CD8-positive, alpha-beta T cell (primary cell): ENCODE measurements at places on chromosomes 3 and 15.
A peak's percentile ranks its signal among the peaks of the same experiment; 100 is the strongest.

- peak; percentile 66 for DNase-seq
These were observed 587 bp downstream of the PIGX start for GRCh38 chr3:196712514-196713413.

DNA sequence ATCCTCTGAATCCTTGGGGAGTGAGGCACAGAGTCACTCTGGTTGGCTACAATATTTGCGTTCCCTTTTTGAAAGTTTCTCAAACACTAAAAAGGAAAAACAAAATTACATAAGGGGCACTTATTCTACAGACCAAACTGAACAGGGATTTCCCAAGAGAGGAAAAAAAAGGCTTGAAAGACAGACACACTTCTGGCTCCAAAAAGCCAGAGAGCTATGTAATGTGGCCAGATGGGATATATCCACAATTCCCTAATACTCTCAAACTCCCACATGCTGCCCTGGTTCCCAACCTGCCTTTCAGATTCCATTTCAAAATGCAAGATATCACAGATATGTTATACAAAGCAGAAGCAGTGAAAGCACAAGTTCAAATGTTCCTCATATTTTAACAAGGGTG is 1.6 kb downstream of the FRMD4B start:
- no peak for DNase-seq

- peak; percentile 4 for DNase-seq
These were observed 120.9 kb downstream of the ERC2 start for GRCh38 chr3:56347219-56347871.

DNA sequence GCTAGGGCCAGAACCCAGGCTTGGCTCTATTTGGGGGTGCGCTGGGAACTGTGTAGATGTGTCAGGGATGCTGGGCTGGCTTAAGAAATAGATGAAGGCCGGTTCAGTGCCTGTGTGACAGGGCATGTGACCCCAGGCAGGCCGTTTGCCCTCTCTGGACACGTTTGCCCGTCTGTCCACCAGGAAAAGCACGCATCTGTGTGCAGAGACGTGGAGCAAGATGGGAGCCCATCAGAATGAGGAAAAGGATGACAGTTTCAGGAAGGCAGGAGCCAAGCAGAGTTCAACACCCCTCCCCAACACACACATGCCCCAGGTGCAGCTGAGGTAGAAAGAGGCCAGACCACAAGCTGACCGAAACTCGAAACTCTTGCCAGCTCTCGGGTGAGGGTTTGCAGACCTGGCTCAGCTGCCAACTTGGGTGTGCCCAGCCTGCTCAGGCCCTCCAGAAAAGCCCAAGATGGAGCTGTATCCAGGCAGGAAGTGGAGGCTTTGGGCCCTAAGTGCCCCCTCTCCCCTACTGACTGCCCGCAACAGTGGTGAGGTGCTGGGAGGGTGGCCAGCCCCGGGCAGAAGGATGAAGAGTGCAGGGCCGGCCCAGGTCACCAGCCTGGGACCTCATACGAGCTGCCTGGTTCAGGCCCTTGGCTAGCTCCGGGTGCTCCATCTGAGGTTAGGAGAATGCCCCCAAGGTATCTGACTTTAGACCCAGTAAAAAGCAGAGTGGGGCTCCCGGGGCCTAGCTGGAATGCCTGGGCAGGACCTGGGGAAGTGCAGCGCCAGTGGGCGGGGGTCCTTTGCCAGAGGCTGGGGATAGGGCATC is 10.2 kb upstream of the MESP1 start:
- no peak for DNase-seq

DNA sequence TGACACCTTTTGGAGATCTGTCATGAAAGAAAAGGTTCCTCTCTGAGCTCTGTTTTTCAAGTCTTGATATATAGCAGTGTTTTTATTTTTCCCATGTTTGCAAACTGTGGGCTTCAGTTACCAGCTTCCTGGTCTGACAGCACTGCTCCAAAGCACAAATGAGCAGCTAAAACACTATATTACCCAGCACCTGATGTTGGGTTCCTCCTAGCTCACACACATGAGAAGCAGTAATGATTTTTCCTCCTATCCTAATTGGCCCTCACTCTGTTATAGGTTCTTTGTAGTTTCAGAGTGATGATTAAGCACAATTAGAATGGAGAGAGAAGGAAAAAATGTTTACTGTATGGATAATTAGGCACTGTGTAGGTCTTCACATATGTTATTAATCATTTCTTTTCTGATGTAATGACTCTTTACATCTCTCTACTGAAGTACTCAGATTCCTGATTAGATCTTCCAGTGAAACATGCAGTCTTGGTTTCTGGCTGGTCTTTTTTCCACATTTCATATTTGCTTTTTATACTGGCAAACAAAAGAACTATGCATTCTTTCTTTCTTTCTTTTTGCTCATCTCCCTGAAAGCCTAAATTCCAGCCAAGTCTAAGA is 939.7 kb downstream of the NSUN3 start:
- no peak for DNase-seq

GRCh38 chr15:68130851-68131250 is 74.3 kb downstream of the CALML4 start:
- DNase-seq = no peak

DNA sequence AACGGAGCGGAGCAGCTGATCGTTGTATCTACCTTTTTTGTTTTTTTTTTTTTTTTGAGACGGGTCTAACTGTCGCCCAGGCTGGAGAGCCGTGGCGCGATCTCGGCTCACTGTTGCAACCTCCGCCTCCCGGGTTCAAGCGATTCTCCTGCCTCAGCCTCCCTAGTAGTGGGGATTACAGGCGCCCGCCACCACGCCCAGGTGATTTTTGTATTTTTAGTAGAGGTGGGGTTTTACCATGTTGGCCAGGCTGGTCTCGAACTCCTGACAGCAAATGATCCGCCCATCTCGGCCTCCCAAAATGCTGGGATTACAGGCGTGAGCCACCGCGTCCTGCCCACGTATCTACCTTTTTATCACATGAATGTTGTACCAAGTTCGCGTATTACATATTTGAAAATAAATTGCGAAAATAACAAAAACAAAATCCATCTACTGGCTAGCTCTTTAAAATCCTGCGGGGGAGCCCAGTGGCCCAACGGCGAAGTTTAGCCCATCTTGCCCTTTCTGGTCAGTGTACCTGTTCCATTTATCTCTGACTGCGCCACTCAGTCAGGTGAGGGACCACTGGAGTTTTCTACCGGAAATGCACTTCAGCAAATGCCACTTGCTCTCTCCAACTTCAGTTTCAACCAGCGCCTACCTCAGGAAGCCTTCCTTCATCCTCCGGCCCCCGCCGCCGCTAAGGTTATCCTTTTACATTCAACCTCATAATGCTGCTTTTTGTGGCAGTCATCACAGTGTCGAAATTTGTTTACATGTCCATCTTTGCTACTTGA is 1.2 kb upstream of the EIF3J start:
- DNase-seq = no peak

DNA sequence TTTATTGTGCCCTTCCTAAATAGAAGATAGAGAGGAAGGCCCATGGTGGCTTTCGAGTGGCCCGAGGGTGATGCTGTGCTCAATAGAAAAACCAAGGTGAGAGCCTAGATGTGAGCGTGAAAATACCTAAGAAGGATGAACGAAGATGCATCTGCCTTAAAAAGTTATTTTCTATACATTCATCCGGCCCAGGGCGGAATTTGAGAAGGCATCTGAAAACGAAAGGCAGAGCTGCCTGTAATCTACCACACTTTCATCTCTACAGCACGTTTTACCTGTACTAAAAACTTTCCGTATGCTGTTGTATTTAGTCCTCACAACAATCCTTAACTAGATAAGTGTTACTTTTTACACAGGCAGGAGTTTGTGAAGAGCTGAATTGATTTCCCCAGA is 1.4 kb downstream of the DUT start:
- no peak for DNase-seq

DNA sequence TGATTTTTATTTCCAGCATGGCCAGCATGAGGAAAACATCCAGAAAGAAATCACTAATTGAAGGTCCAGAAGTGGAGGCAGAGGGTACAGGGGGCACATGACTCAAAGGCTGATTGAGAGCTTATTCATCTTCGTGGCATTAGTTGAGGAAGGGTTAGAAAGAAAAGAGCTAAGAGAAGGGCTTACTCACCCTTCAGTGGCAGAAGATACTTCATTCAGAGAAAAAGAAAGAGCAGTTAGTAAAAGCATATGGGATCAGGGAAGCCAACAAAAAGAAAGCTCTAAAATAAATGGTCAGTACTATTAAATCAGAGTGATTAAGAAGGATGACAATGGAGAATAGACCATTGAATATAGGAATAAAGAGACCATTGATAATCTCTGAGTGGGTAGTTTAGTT is 25.2 kb downstream of the GAP43 start:
- DNase-seq = no peak

DNA sequence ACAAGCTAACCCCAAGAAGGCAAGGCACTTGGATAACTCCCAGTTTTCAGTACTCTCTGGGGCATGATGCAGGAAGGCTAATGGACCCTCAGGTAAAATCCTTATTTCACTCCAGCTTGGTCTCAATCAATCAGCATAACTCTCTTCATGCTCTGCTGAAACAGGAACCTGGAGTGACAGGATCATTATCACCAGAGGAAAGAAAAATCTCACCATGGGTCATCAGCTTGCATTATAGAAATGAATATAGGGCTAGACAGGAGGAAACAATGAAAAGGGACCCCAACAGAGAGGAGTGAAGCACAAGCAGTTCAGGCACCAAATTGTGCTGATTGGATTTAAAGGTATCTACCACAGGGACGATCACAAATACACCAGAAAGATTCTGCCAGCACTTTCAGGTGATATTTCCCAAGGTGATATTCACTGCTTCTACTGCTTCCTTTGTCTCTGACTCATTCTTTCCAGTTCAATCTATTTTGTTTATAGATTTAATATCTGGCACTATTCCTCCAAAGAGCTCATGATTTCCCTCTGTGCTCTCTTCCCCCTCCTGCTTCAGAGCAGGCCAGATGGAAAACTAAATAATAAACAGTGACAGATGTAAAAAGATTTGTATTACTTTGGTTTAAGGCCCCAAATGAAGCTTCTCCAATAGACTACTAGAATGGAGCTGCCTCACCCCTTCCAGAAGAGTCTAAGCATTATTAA is 22.9 kb upstream of the THUMPD3 start:
- no peak for DNase-seq

DNA sequence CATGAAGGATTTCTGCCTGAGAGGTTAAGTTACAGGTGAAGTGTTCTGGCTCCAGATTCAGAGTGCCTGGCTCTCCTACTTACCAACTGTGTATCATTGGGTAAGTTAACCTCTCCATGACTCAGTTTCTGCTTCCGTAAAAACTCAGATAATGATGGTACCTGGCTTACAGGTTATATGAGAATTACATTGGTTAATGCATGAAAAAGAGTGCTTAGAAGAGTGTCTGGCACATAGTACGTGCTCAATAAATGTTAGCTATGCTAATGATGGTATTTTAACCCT is 23.8 kb downstream of the CFAP161 start:
- DNase-seq = no peak

DNA sequence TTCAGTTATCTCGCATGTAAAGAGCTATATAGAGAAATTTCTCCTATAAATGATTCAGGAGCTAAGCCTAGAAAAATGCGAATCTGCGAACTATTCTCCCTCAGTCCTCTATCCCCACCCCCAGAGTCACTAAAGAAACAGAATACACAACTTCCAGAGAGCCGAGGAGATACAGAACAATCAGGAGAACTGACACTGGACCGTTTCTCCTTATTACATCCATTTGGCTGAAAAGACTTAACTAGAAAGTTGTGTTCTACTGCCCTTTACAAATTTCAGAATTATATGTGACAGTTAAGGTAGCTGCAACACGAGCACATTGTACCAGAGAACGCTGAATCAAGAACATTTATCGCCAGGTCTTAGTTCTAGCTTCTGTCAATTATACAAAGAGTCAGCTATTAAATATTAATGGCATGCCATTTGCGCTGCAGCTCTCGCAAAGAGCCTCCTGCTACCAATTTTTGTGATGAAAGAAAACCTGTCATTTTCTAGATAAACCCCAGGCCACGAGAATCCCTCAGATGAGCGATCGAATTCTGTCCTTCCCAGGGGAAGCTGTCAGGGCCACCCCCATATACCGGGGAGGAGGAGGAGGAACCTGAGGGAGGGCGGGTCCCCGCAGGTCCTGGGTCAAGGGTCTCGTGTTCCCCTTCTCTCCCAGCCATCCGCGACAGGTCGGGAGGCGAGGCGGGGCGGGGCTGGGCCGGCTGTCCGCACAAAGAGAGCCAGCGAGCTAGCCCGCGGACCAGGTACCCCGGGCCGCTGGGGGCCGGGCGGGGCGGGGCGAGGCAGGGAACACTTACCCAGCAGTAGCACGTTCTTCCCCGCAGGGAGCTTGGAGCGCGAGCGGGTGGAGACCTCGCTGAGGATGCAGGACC is 878 bp downstream of the DYNC1LI1 start:
- DNase-seq = peak; percentile 38

DNA sequence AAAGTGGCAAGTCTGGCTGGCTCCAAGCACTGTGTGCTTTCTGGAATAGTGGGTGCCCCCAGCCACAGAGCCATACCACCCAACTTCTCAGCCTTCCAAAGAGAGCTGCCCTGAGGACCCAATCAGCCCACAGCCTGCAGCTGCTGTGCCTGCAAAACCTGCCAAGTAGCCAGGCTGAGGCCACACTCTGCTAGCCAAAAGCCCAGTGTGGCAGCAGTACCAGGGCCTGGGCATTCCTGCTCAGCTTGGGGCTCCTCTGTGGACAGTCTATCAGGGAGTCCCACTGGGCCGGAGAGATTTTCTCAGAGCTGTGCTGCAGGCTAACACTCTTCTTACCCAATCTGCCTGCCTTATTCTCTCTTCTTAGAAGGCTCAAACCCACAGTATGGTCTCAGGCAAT is 136.5 kb downstream of the TPRA1 start:
- no peak for DNase-seq

DNA sequence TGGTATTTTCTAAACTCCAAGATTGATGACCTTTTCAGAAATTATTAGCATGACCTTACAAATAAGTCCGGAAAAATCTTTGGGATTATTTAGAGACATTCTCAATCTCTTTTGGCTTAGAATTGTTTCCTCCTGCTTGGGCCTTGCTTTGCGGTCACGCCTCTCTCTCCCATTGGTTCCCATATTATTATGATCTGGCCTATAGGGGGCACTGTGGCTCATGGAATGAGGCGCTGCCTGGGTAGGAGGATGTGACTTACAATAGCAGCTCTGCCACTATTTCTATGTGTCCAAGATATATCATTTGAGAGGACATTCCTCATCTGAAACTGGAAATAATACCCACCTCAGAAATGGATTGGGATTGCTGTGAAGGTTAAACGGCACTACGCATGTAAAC is 464.9 kb downstream of the MFSD1 start:
- no peak for DNase-seq

- DNase-seq = no peak
These were observed 167.5 kb upstream of the TPM1 start for GRCh38 chr15:62874959-62875625.

- DNase-seq = no peak
These were observed 271.2 kb upstream of the TRIM42 start for GRCh38 chr3:140406655-140407054.

DNA sequence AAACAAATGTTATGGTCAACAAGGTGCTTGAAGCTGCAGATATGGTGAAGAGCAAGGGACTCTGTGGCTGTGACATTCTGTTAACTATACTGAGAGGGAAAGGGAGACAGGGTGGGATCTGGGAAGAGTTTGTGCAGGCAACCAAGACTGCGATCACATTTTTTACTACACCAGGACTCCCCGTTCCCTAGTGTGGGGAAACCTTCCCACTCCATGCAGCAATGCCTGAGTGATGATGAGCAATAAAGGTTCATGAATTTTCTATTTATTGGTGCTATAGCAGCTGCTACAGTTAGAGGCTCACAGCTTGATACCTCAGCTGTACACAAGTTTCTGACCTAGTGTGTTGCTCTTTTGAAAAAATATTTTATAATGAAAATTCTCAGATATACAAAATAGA is 160.9 kb upstream of the SGO1 start:
- DNase-seq = no peak
